NCI-H1930 (cell line): ENCODE measurements at places on chromosomes 2 and 18.
A peak's percentile ranks its signal among the peaks of the same experiment; 100 is the strongest.

DNA sequence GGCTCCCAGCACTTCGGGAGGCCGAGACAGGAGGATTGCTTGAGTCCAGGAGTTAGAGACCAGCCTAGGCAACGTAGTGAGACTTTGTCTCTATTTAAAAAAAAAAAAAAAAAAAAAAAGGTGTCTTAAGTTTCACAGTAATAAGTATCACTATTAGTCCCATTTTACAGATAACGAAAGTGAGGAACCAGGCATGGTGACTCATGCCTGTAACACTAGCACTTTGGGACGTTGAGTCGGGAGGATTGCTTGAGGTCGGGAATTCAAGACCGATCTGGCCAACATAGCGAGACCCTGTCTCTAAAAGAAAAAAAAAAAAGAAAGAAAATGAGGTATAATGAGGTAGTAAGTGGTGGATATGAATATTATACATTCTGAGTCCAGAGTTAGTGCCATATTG lies 2.5 kb downstream of the KCNJ13 start:
- no peak for DNase-seq

DNA sequence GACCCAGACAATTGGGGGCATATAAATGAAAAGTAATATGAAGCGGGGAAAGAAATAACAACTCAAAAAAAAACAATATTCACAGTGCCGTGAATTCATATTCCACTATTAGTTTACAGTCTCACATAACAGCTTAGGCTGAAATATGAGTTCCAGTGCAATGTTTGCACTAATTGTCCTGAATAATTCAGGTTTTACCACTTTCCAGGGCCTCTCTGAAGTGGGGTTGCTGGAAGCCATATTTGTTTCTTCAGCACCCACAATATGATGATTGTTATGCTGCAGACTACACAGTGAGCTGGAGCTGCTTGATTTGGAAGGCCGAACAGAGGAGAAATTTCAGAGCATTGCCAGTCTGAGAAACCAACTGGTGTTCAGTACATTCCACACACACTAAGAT lies 894.5 kb upstream of the ACVR2A start:
- DNase-seq = peak; percentile 0

- DNase-seq = no peak
Observed at GRCh38 chr2:233966388-233966787, 49.2 kb downstream of the TRPM8 start.

GRCh38 chr18:29653671-29654215 lies 1388.8 kb downstream of the DSC3 start:
- no peak for DNase-seq

DNA sequence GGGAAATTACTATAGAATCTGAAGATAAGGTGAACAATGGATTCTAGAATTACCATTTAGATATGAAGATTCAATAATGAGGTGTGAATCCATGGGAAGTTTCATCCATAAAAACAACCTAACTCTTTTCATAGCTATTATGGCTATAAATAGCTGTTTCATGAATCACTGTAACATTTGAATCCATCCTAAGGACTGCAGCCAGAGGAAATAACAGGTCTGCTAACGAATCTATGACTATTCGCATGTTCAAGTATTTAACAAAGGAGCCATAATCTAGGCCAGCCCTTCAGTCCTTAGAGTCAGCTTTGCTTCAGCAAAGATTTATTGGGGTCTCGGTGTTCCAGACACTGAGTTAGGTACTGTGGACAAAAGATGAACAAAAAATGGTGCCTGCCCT lies 87.1 kb downstream of the MYOM1 start:
- no peak for DNase-seq

- DNase-seq = no peak
Observed at GRCh38 chr2:7773362-7774360, 856.4 kb downstream of the RNF144A start.

GRCh38 chr2:127985735-127986134 lies 42.1 kb downstream of the SAP130 start:
- DNase-seq = no peak

DNA sequence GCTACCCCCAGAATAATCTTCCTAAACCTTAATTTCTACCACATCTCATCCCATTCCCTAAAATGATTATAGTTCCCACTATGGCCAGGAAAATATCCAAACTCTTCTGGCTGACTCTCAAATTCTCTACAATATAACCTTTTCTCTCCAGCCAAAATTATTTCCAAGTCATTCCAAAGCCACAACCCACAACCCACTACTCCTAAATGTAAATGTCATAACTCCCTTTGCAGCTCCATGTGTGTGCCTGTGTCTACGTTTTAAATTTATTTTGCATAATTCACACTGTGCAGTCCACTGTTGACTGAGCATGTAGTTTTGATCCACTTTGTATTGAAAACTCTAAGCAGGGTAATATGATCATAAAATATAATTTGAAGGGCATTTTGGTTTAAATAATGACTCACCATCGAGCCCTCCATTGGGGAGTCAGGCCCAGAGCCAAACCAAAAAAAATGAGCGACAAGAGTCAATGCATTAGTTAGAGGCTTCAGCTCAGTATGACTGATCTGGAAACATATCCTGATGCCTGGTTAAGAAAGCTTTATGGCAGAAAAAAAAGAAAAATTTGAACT lies 171.0 kb downstream of the AFF3 start:
- DNase-seq = no peak

DNA sequence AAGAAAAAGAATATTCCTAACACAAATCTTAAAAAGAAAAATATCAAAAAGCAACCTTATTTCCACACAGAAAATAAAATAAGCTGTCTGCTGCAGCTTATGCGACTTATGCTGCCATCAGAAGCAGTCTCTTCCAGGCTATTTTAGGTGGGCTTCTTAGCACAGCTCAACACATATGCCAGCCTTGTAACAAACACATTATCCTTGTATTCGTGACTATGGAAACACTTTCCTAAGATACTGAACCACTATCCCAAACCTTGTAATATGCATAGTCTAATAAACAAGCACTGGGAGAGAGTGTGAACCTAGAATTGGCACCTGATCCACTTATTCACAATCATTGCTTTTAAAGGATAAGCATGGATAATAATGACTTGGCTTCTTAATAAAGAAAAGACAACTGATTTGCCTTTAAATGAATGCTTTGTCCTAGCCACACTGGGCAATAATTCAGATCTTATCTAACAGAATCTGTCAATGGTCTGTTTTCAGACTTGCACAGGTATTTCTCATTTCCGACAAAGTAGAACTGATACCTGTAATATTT lies 40.0 kb upstream of the RNU4ATAC start:
- DNase-seq = no peak

DNA sequence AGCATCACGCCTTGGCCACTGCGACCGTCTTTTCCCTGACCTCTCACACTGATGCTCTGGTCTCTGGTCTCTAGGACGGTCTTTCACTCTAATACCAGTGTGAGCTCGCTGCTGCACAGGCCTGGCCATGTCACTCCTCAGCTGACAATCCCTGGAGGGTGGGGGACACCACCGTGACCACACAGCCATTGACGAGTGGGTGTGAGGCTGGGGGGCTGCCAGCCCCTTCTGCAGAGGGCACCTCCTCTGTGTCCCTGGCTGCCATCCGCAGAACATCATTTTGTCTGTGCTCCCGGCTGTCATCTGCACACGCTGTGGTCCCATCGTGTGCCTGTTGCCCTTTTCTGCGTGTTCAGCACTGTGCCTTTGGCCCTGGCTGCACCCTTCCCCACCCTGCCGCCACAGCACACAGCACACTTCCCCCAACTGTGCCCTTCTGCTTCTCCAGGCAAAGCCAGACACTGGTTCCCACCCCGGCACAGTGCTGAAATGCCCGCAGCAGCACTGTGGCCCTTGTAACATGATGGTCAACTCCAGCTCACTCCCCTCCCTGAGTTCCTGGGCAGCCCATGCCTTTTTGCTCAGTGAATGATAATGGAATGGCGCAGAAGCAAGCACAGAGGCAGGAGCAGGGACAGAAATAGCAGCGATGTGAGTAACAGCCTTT lies 30.4 kb upstream of the INHBB start:
- no peak for DNase-seq

DNA sequence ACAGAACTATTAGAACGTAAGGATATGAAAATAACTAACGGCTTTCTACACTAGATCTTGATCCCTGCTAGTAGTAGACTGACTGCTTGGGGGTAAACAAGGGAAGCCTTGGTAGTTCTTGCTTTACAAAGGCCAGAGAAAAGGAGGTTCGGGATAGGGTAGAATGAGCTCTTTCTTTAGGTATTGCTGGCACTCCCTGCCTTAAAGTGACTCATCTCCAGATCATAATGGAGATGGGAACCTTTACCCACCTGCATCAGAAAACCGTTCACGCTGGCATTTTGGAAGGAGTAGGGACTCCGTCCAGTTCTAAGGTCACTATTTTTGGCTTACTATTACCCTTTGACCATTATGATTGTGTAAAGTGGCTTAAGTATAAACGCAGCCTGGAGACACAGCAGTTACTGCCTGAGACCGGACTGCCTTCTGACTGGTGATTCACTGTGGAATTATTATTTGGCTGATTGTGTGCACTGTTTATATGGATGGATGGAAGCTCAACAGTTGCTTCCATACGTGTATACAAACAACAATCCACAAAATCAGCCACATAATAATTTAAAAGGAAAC lies 482.5 kb downstream of the STK39 start:
- no peak for DNase-seq

DNA sequence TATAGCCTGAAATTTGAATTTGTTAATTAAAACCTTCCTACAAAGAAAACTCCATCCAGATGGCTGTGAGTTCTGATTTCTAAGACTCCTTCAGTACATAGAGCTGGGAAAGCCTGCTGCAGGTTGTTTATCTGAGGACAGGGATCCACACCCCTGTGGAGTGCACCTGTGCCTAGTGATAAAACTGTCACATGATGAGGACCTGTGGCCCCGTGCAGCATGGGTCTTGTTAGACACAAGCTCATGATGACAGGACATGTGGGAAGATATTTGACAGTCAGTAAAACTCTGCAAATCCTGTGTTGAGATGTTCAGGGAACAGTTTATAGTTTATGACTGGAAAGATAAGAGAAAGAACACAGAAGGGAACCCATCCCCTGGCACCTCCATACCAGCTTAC lies 133.2 kb upstream of the TMEM18 start:
- no peak for DNase-seq

DNA sequence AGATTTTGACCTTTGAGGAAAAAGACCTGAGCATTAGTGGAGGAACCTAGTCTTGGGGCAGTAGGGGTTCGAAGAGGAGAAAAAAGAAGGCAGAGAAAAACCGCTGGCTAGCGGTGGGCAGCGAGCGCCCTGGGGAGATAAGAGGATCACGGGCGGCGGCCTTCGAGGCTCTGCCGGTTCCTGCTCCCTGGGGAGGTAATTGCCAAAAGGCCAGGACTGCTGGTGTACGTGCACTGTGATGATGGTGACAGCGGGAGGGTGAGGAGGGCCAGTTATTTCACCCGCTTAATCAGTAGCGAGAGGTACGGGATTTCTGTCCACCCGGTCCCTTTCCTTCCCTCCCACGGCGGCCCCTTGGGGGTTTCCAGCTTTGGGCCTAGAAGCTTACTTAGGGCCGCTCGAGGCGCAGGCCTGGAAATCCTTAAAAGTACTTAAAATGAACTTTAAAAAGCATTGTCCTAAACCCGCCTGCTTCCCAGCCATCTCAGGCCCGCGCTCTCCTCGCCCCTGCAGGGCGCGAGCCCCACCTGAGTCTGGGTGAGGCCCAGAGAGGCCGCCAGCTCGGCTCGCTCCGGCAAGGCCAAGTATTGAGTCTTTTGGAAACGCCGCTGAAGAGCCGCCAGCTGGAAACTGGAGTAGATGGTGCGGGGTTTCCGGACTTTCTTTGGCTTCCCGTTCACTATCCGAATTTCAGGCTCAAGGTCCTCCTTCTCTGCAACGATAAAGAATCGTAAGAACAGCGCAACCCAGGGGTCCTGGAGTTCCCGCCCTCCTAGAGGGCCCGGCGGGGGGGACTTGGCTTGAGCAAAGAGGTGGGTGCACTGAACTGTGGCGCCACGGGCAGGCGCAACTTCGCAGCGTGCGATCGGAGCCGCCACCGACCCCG lies 1.5 kb downstream of the DLX2 start:
- no peak for DNase-seq

- DNase-seq = no peak
Observed at GRCh38 chr2:184624311-184624710, 26.0 kb downstream of the ZNF804A start.

DNA sequence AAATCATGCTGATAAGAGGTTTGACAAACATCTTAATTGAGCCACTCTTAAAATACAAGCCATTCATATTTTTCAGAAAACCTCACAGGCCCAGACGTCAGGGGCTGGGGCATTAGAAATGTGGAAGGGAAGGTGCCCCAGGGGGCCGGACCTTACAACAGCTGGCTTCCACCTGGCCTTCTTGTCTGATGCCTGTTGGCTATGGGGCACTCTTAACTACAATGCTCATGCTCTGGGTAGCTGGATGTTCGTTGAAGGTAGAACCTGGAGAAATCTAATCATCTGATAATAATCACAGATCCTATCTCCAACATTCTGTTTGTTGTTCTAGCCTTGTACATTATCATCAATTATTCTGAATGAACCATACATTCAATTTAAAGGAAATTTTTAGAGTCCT lies 156.9 kb upstream of the SOX11 start:
- DNase-seq = no peak

GRCh38 chr18:26657631-26658581 lies 109.6 kb upstream of the KCTD1 start:
- no peak for DNase-seq

- no peak for DNase-seq
Observed at GRCh38 chr2:103383541-103383940, 621.7 kb downstream of the TMEM182 start.

DNA sequence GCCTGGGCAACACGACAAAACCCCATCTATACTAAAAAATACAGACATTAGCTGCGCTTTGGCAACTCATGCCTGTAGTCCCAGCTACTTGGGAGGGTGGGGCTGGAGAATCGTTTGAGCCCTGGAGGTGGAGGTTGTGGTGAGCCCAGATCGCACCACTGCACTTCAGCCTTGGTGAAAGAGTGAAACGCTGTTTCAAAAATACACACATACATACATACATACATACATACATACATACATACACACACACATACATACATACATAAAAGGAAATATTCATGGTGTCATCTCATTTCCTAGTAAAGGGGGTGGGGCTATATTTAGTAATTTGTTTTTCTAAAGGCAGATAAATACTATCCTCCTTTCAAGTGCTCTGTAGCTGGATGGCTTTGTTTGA lies 205.1 kb downstream of the PARD3B start:
- no peak for DNase-seq

GRCh38 chr18:58559427-58560186 lies 69.3 kb downstream of the ALPK2 start:
- no peak for DNase-seq

DNA sequence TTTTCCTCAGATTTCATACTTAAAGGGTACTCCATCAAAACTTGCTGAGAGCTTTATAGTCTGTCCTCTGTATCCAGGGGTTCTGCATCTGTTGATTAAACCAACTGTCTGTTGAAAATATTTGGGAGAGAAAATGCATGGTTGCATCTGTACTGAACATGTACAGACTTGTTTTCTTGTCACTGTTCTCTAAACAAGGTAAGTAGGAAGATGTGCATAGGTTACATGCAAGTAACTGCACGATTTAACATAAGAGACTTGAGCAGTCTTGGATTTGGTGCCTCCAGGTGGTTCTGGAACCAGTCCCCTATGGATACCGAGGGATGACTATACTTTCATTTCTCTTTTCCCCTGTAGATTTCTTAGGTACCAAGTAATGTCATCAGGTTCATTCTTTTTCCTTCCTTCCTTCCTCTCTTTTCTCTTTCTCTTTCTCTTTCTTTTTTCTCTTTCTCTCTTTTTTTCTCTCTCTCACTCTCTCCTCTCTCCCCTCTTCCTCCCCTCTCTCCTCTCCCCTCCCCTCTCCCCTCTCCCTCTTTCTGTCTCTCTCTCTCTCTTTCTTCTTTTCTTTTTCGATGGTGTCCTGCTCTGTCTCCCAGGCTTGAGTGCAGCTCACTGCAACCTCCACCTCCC lies 23.2 kb downstream of the ADNP2 start:
- DNase-seq = no peak

- DNase-seq = no peak
Observed at GRCh38 chr2:128613351-128613750, 294.7 kb upstream of the HS6ST1 start.
